ENCODE measurements at places on chromosomes 13 and 19. TPM values are rescaled to one million over a fixed set of nuclear protein-coding genes. Genes with fewer than 3 reads are reported as not detected.

RNF17 gene
- not detected for total RNA-seq

DNA sequence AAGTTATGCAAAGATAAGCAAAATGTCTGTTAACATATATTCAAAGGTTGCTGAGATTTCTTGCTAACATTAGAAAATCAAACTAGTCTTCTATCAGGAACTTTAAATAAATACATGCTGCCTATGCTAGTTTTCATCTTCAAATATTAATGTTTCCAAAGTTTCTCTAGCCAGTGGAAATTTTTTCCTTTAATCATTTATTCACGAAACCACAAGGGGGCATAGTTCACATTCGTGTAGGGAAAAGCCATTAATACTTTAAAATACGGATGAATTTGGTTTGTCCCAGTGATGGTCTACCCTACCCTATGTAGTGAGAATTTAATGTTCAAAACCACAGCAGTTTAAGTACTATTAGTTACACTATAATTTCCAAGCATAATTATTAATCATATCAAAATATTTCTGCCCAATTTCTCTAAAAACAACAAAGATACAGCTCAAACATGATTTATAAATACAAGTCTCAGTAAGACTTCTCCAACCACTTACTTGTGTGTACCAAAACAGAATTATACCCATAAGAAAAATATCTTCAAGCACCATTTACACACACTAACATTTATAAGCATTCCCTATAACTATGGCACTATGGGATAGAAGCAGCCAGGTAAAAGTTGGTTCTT, 16.2 kb downstream of the NUFIP1 start:
- no peak overlapping the region for H3K27ac ChIP-seq
- H3K4me1 ChIP-seq: no peaks in the 10 kb centered on the region
- H3K27me3 ChIP-seq: no peaks in the 10 kb centered on the region

GRCh38 chr19:46704379-46705076, 12.4 kb downstream of the PRKD2 start:
- peak overlapping the region; percentile 79 for H3K27ac ChIP-seq
- peak overlapping the region; percentile 29 for H3K4me3 ChIP-seq
- peaks cover 15% of the 10 kb centered on the region for H3K4me1 ChIP-seq
- peaks cover 34% of the 10 kb centered on the region for H3K36me3 ChIP-seq
- DNase-seq: peak; percentile 93

TLE6 gene
- 5.4 TPM for total RNA-seq

GRCh38 chr13:27534981-27535380, 84.6 kb upstream of the MTIF3 start:
- peaks cover 4% of the 10 kb centered on the region for H3K27me3 ChIP-seq
- no peaks in the 10 kb centered on the region for H3K4me1 ChIP-seq
- no peak overlapping the region for H3K27ac ChIP-seq

DNA sequence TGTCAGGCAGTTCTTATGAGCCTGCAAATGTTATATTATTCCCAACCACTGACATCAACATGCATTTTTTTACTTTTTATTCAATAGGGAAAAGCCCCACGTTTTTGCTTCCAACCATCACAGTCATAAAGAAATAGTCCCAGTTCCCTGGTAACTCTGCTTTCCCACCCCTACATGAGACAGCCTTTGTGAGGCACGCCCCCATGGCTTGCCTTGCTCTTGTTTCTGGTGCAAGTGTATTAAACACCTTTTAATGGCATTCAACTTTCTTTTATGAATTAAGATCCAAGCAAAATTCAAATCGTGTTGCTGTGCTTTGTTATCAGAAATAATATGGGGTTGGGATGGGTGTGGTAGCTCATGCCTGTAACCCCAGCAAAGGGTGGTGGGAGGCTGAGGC, 54.2 kb upstream of the ZNF429 start:
- H3K27ac ChIP-seq: no peak overlapping the region
- H3K4me1 ChIP-seq: no peaks in the 10 kb centered on the region
- no peak overlapping the region for H3K4me3 ChIP-seq
- no peak for DNase-seq
- no peaks in the 10 kb centered on the region for H3K27me3 ChIP-seq

GRCh38 chr19:40519352-40520322, 52.8 kb downstream of the SPTBN4 start:
- no peak overlapping the region for H3K27ac ChIP-seq
- peaks cover 2% of the 10 kb centered on the region for H3K4me1 ChIP-seq
- H3K27me3 ChIP-seq: peaks cover 38% of the 10 kb centered on the region
- H3K4me3 ChIP-seq: no peak overlapping the region

DNA sequence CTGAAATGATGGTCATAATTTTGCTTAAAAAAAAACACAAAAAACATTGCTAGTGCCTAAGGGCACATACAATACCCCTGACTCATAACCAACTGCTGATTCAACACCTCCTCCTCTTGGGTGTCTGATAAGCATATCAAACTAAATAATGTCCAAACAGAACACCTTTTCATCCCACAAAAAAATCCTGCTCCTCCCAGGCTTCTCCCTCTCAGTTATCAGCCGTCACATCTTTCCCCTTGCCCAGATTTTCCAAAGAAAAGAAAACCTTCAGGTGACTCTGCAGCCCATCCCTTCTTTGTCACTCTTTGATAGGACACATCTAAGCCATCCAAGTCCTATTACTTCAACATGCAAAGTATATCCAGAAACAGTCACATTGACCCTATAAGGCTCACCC, 46.9 kb downstream of the ABCC4 start:
- peaks cover 1% of the 10 kb centered on the region for H3K36me3 ChIP-seq
- H3K4me1 ChIP-seq: peaks cover 4% of the 10 kb centered on the region
- H3K27ac ChIP-seq: no peak overlapping the region
- no peak for DNase-seq

GRCh38 chr13:98097749-98098148, 45.1 kb upstream of the FARP1 start:
- H3K27ac ChIP-seq: no peak overlapping the region
- peaks cover 6% of the 10 kb centered on the region for H3K27me3 ChIP-seq
- no peaks in the 10 kb centered on the region for H3K36me3 ChIP-seq
- no peak overlapping the region for H3K4me3 ChIP-seq
- no peak for DNase-seq

ZNF525 gene
- total RNA-seq: 28.5 TPM

C1QTNF9 gene
- not detected for total RNA-seq

ZFR2 gene
- 0.55 TPM for total RNA-seq

DNA sequence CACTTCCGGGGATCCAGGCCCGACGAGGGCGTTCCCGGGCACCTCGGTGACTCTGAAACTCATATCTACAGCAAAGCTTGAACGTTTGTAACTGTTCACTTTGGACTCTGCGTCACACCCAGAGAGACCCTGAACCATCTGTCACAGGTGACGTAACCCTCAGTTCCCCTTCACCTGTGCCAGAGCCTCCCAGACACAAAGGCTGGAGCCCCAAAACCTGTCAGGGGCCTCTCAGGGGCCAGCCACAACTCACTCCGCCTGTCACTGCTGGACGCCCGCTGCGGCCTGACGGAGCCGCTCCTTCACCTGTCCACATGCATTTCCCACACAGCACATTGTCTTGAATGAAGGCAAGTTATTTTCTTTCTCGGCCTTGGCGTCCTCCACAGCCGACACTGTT, 8.0 kb downstream of the RASA3 start:
- no peak overlapping the region for H3K27ac ChIP-seq
- H3K4me3 ChIP-seq: no peak overlapping the region
- peaks cover 25% of the 10 kb centered on the region for H3K36me3 ChIP-seq
- peaks cover 56% of the 10 kb centered on the region for H3K4me1 ChIP-seq
- no peak for DNase-seq

DNA sequence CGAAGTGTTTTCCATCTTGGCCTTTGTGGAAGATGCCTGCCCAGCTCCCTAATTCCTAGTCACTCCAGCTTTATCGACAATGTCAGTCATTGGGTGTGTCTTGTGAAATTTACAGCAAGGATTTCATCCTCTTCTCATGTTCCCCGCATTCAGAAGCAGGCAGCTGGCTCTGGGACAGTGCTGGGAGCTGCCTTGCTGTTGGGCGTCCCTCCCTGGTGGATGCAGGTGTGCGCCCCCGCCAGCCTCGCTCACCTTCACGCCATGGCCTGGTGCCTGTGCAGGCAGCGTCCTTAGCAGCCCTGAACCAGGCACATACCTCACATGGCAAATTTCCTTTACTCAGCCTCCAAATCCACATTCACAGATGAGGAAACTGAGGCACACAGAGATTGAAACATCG, 39.7 kb upstream of the TFDP1 start:
- peaks cover 21% of the 10 kb centered on the region for H3K36me3 ChIP-seq
- H3K27ac ChIP-seq: no peak overlapping the region
- no peaks in the 10 kb centered on the region for H3K27me3 ChIP-seq

GPR42 gene
- not detected for total RNA-seq

- H3K4me3 ChIP-seq: no peak overlapping the region
- no peaks in the 10 kb centered on the region for H3K27me3 ChIP-seq
- DNase-seq: no peak
- no peak overlapping the region for H3K27ac ChIP-seq
These were observed 4.0 kb upstream of the CYTH2 start for GRCh38 chr19:48465215-48465614.

GRCh38 chr13:110137680-110138009, 169.3 kb downstream of the COL4A1 start:
- peaks cover 31% of the 10 kb centered on the region for H3K27me3 ChIP-seq
- H3K4me3 ChIP-seq: peak overlapping the region; percentile 86
- H3K27ac ChIP-seq: peak overlapping the region; percentile 70
- no peaks in the 10 kb centered on the region for H3K36me3 ChIP-seq

- H3K27me3 ChIP-seq: peaks cover 16% of the 10 kb centered on the region
- DNase-seq: no peak
These were observed 113.6 kb upstream of the MBNL2 start for GRCh38 chr13:97108530-97108900.

DNA sequence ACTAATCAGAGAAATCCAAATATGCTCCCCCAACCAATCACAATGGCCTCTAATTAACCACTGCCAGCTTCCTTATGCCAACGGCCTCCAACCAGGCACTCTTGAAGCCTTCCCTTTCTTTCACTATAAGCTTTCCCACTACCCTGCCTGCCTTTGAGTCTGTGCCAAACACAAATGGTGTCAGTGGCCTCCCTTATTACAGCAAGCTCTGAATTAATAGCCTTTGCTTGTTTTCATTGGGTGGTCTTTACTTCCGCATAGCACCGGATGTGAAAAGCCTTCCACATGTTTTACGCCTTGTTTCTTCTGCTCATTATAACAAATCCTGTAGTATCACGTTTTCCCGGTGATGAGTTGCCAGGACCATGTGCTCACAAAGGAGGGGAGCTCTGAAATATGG, 1.4 kb upstream of the EDDM13 start:
- H3K27ac ChIP-seq: no peak overlapping the region
- no peak for DNase-seq
- no peak overlapping the region for H3K4me3 ChIP-seq

DNA sequence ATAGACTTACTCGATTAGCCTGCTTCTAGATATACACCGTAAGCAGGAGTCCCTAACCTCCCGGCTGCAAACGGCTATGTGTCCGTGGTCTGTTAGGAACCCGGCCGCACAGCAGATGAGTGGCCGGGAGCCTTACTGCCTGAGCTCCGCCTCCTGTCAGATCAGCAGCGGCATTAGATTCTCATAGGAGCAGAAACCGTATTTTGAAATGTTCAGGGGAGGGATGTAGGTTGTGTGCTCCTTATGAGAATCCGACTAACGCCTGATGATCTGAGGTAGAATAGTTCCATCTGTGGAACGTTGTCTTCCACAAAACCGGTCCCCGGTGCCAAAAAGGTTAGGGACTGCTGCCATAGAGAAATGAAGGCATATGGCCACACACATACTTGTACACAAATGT, 1491.9 kb downstream of the SLITRK5 start:
- no peak overlapping the region for H3K27ac ChIP-seq
- H3K4me3 ChIP-seq: no peak overlapping the region
- no peaks in the 10 kb centered on the region for H3K36me3 ChIP-seq
- DNase-seq: no peak
- H3K4me1 ChIP-seq: no peaks in the 10 kb centered on the region

DNA sequence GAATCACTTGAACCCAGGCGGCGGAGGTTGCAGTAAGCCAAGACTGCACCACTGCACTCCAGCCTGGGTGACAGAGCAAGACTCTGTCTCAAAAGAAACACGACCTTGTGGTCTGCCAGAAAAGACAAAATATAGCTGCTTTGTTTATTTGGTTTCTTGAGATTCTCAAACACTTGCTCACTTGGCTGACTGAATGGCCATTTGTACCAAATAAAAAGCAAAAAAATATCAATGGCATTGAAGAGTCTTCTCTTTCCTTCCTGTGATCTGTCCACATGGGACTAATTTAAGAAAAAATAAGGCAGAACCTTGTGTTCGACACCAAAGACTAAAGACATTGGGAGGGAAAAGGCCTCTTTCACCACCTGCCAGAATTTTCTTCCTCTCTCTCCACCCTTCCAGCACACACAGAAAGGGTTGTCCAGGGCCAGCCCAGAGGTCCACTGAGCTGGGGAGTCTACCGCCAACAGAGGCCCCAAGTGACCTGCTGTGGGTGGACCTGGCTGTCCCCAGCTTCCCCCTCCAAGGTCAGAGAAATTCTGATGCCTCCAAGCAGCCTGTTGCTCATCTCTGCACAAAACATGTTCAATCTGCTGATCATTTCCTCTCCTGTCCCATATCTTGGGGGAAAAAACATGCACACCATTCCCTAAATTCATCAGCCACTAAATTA, 5.9 kb downstream of the BRME1 start:
- no peaks in the 10 kb centered on the region for H3K36me3 ChIP-seq
- no peak overlapping the region for H3K27ac ChIP-seq
- no peak overlapping the region for H3K4me3 ChIP-seq
- H3K27me3 ChIP-seq: no peaks in the 10 kb centered on the region
- no peak for DNase-seq

DNA sequence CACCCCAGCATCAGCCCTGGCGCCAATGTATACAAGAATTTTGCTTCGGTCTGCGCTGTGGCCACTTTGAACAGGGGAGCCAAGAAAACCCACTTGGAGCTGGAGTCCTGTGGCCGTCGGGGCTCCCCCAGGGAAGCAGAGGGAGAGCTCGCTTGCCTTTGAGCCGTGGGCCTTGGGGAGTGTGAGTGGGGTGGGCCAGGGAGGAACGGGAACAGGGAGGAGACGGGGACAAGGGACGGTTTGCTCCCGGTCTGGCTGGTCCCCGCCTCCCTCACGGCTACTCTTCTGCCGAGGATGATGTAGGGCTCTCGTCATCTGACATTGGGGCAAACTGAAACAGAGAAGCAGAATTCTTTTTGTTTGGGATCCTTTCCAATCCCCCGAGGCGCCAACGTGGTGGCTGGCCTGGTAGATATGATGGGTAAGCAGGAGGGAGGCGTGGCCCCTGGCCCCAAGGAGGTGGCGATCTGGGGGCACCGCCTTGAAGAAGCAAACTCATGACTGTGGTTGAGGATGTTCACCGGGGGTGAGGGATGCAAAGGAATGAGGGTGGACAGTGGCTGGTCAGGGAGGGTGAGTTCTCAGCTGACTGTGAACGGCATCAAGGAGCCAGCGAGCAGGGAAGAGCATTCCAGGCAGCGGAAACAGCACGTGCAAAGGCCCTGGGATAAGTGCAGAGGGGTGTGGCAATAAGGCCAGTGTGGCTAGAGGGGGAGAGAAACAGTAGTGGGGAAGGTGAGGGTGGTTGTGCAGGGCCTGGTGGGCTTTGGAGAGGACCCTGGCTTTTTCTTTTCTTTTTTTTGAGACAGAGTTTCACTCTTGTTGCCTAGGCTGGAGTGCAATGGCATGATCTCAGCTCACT, 10.9 kb upstream of the SPC24 start:
- H3K27ac ChIP-seq: no peak overlapping the region
- H3K36me3 ChIP-seq: no peaks in the 10 kb centered on the region
- no peaks in the 10 kb centered on the region for H3K4me1 ChIP-seq
- DNase-seq: no peak
- H3K27me3 ChIP-seq: peaks cover 2% of the 10 kb centered on the region
- H3K4me3 ChIP-seq: no peak overlapping the region

ZNF865 gene
- total RNA-seq: 18.3 TPM
